ENCODE measurements at places on chromosomes 13 and 19.

- no peak for DNase-seq
Measured at GRCh38 chr19:41930926-41931592, 2.8 kb upstream of the ERFL start.

GRCh38 chr13:30129411-30129810, 177.9 kb downstream of the KATNAL1 start:
- no peak for DNase-seq

- no peak for DNase-seq
Measured at GRCh38 chr13:93318534-93319254, 92.1 kb downstream of the GPC6 start.

GRCh38 chr13:35139591-35139990, 197.5 kb downstream of the NBEA start:
- no peak for DNase-seq

DNA sequence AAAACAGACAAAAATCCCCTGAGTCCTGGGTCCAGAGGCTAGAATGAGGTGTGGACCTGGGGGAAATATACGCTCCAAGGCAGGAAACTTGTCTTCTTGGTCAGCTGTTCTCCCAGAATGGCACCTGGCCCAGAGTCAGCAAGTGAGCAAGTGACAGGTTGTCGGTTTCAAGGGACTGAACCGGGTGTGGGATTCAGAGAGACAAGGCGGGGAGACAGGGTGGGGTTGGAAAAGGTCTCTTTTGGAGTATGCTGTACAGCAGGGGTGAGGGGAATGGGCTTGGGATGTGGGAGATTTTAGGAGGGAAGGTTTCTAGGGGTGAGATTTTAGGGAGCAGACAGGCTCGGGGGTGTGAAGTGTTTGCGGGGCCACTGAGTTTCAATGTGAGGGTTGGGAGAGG, 83.3 kb downstream of the RYR1 start:
- DNase-seq, result no peak

- DNase-seq, result peak; percentile 18
Measured at GRCh38 chr13:105276571-105276970, 1258.9 kb downstream of the EFNB2 start.

GRCh38 chr13:96816874-96817273, 177.4 kb downstream of the OXGR1 start:
- peak; percentile 88 for DNase-seq

DNA sequence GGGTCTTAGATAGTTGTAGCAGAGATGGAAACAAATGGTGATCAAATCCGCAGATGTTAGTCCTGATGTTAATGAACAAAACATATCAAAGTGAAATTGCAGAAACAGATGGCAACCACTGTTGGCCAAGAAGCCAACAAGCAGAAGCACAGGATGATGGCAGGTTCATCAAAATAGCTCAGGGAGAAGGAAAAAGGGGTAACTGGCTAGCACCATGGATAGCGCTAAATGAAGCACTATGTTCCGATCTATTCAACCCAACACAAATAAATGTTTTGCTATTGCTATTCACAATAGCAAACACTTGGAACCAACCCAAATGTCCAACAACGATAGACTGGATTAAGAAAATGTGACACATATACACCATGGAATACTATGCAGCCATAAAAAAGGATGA, 413.7 kb downstream of the FGF14 start:
- DNase-seq, result no peak

DNA sequence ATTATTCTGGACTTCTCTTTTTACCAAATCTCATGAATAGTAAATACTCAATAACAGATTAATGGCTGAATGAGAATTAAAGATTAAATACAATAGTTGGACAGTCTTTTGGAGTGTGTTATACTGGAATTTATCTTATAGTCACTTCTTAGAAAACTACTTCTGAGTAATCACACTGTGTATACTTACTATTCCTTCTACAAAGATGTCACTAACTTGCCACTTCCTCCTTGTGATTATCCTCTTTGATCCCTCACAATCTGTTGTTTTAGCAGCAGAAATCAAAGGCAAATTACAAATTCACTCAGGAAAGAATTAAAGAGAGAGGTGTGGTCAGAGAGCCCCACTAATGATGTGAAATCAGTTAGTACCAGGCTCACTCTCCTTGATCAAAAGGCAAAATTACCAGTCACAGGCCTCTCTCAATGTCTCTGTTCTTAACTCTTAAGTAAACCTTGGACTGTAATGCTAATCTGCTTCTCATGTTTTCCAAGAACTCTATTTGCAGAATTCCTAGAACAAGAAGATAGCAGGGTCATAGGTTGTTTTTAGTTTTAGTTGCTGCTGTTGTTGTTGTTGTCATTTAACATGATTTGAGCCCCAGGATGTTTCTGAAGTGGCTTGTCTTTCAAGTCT, 37.3 kb upstream of the FNDC3A start:
- no peak for DNase-seq

- DNase-seq, result no peak
Measured at GRCh38 chr13:62997038-62997599, 1581.5 kb upstream of the PCDH20 start.

DNA sequence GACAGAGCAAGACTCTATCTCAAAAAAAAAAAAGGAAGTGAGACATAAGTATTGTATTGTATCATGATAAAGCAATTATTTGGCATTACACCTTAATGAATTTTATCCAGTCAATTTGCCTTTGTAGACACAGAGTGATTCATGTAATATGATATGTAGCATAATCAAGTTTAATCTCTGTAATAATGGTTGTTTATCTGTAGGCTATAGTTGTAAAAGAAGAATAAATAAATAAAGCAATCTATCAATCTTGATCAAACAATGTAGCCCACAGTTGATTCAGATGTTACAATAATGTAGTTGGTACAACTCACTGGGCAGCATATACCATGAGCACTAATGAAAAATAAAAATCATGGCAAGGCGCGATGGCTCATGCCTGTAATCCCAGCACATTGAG, 28.5 kb upstream of the CEACAM20 start:
- no peak for DNase-seq

- no peak for DNase-seq
Measured at GRCh38 chr13:97372936-97373335, 61.0 kb upstream of the RAP2A start.
